ENCODE measurements at places on chromosomes 2 and 18.

- peak; percentile 26 for DNase-seq
Observed at GRCh38 chr2:230179907-230180306, 39.9 kb downstream of the SP110 start.

DNA sequence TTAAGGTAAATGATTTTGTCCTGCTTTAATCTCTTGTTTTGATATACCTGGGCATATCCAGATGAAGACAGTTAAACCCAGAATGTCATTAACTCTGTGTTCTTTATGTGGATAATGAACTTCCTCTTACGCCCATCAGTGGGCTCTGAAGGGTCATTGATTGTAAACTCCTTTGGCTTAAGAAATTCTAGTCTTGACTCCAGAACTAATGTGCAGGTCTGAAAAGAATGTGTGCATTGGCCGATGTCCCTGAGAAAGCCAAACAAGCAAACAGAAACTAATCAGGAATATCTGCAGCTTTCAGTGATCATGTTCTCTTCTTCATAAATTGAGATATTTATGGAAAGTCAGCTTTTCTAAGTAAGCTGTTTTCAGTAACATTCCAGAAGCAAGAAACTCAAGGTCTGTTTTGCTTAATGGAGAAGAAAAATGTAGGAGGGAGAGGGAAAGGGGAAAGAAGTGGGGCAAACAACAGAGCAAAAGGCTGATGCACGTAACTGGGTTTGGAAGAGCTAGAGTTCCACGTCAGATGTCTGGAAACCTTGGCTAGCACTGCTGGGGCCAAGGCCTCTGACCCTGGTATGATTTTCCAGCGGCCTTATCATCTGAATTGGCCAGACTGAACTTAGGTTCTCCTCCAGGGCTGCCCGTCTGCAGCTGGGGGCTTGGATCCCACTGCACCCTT is 61.3 kb upstream of the FHL2 start:
- no peak for DNase-seq

- no peak for DNase-seq
Observed at GRCh38 chr2:158498749-158499136, 42.0 kb downstream of the PKP4 start.

- no peak for DNase-seq
Observed at GRCh38 chr2:157874997-157875640, 1.0 kb downstream of the ACVR1 start.

- peak; percentile 87 for DNase-seq
Observed at GRCh38 chr2:112541315-112542122, 746 bp upstream of the POLR1B start.

- no peak for DNase-seq
Observed at GRCh38 chr2:138630164-138630563, 128.6 kb downstream of the SPOPL start.

GRCh38 chr2:213101692-213102460 is 49.5 kb downstream of the IKZF2 start:
- no peak for DNase-seq

GRCh38 chr2:120825370-120826259 is 89.9 kb downstream of the GLI2 start:
- DNase-seq = no peak

DNA sequence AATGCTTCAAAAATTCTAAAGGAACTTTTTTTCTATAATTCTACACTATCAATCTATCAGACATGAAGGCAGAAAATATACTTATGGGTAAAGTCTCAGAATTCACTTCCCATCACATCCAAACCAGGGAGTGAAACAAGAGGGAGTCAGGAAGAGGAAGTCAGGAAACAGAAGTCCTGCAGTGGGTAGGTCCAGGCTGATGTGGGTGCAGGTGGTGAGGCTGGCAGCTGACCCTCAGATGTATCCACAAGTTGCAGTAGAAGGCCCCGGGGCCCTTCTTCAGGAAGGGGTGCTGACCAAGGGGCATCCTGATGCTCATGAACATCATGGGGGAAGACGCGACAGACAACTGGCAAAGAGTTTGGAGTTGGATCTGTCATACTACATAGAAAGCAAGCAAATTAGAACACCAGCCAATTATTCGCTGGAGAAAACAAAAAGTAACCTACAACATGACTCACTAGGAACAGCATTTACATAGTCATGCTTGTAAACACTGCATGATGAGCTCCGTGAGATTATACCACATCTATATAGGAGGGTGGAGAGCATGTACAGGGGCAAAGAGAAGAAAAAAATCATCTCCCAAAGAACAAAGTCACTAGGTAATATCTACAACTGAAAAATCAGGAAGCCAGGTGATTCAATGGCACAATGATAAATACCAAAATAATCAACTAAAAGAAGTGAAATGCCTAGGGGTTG is 4.2 kb downstream of the UXS1 start:
- no peak for DNase-seq

DNA sequence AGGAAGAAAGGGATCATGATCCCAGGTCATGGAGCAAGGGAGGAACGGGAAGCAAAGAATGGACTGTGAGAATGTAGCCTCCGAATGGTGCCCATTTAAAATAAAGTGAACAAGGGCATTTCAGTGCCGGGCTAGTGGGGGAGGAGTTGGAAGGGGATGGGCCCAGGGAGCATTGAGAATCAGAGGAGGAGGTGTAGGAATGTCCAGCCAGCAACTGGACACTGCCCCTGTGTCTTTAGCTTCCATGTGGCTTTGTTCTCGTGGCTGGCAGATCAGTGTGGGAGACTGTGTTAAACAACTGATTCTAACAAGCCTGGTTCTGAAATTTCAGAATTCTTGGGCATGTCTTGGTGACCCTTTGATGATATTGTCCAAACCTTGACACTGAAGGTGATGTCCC is 1.4 kb upstream of the RNF103 start:
- no peak for DNase-seq

- no peak for DNase-seq
Observed at GRCh38 chr18:49096021-49096420, 145.3 kb upstream of the SMAD7 start.

DNA sequence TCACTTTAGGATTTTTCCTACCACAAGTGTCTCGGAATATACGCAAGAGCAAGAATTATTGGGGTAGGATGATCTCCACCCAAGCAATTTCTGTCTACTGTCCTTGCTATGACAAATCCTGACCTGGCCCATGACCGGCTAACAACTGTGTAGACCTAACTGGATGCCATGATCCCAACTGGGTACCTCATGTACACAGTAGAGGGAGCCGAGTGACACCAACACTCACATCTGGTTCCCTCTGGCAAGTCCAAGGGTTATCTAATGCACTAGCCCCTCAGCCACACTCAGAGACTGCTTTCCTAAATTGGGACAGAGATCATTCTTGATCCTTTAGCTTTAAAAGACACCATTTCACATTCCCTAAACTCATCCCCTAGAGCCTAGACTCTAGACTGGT is 60.7 kb upstream of the ZNF532 start:
- DNase-seq = no peak

GRCh38 chr2:170215021-170215420 is 37.1 kb downstream of the MYO3B start:
- DNase-seq = peak; percentile 21

GRCh38 chr18:50473881-50474280 is 86.0 kb upstream of the MAPK4 start:
- peak; percentile 26 for DNase-seq

GRCh38 chr2:70886541-70886987 is 49.1 kb upstream of the ATP6V1B1 start:
- DNase-seq = no peak

DNA sequence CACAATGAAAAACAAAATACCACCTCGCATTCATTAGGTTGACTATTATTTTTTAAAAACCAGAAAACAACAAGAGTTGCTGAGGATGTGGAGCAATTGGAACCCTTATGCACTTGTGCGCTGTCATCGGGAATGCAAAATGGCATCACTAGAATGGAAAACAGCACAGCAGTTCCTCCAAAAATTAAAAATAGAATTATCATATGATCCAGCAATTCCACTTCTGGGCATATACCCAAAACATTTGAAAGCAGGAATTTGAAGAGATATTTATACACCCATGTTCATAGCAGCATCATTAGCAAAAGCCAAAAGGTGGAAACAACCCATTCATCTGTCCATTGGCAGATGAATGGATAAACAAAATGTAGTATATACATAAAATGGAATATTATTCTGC is 11.9 kb upstream of the NMUR1 start:
- DNase-seq = no peak
